ENCODE measurements at places on chromosomes 2 and 18.

GRCh38 chr2:48795065-48795464 lies 39.5 kb upstream of the LHCGR start:
- DNase-seq: no peak

- no peak for DNase-seq
Observed at GRCh38 chr2:173696274-173696673, 268.9 kb downstream of the SP3 start.

GRCh38 chr2:24540011-24540477 lies 49.0 kb downstream of the NCOA1 start:
- DNase-seq: no peak

- no peak for DNase-seq
Observed at GRCh38 chr2:209525834-209526281, 102.0 kb downstream of the MAP2 start.

- DNase-seq: no peak
Observed at GRCh38 chr2:151946899-151947812, 118.9 kb upstream of the ARL5A start.

DNA sequence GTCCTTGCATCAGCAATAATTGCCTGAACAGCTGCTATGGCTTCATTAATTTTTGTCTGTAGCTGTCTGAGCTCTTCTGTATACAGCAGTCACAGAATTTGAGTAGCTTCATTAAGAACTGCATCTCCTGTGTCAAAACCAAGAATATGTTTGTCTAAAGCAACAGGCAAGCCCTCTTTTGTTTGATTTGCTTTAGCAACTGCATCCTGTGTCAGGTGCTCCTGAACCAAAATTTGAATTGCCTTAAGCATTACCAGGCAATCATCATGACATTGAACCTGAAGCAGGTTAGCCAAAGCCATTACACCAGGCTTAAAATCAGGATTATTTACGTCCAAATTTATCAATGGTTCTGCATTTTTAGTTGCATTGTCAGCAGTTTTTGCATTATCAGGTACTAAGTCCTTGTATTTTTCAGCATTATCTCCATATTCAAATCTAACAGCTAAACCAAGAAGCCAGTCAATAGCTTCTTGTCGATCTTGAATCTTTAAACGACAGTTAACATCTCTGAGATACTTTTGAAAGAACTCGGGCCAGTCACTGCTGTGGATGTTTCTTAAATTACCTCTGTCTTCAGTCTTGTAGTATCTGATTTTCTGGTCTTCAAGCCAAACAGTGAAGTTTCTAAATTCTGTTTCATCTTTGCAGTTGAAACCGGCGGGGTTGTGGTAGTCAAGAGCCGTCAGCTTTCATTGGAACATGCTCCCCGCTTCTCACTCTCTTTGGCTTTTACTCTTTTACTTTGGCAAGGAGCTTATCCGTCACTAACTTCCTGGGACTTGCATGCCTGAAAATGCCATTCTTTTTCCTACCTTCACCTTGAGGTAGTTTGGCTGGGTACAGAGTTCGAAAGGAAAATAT lies 42.2 kb downstream of the MERTK start:
- no peak for DNase-seq

- no peak for DNase-seq
Observed at GRCh38 chr2:9877026-9877425, 33.8 kb downstream of the TAF1B start.

DNA sequence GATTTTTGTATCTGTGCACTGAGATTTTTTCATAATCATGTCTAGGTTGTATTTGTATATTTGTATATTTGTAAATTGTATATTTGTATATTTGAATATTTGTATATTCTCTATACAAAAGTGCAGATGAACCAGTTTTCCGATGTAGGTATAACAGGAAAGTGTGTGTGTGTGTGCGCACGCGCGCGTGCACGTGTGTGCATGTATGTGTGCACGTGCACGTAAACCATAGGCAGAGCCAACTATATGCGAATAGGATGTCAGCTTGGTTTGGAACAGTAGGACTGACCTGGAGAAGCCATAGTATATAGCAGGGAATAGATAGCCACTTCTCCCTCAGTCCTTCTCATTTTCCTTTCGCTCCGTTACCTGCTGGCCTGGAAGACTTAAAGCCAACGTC lies 565.8 kb downstream of the XIRP2 start:
- no peak for DNase-seq

All from stimulated activated CD4-positive, alpha-beta T cell treated with anti-CD3 and anti-CD28 coated beads, TNF-alpha, amount 100 ng/mL, for 1 hour (primary cell).